ENCODE measurements at places on chromosomes 4 and X. TPM values are rescaled to one million over a fixed set of nuclear protein-coding genes. Genes with fewer than 3 reads are reported as not detected.

GRCh38 chr4:150123087-150123486, 44.8 kb downstream of the DCLK2 start:
- DNase-seq: no peak

DNA sequence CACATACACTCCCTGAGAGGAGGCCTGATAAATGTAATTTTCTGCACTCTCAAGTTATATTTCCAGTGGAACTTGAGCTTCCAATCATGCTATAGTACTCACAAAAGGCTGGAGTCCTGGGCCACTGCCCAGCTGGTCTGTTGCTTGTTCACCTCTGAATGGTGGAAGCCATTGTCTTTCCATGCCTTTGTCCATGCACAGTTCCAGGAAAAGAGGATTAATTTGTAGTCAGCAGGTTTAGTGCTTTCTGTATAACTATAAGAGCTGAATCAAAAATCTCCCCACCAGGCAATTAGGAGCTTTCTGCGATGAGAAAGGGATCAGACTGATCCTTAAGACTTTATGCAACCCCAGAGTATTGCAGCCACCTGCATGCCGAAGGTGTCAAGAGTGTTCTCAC, 195.4 kb upstream of the PGRMC2 start:
- no peak for DNase-seq

TECRL gene
- polyA plus RNA-seq: 65.5 TPM

DNA sequence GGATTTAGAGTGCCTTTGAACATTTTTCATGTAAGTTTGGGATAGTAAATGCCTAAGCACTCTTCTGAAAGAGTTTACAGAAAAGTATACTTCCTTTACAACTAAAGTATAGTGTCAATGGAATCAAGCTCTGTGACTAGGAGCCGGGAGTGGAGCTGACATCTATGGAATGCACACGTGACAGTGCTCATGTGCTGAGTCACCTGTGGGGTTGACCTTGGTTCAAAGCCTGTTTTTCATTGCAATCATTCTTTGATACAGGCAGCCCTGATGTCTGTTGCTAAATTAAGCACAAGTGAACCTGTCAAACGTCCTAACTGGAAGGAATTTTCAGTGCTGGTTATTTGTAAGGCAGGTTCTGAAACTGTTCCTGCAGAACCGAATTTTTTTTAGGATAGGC, 82.5 kb downstream of the GPAT3 start:
- DNase-seq: no peak

DNA sequence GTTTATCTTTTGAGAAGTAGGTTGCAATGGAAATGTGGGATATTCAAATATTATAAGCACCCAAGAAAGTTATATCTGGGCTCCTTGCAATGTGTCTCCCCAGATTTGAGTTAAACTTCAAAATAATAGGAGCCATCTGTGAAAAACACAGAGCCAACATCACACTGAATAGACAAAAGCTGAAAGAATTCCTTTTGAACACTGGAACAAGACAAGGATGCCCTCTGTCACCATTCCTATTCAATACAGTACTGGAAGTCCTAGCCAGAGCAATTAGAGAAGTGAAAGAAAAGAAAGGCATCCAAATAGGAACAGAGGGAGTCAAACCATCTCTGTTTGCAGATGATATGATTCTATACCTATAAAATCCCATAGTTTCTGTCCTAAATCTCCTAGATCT, 114.3 kb upstream of the IL1RAPL1 start:
- DNase-seq: no peak

All from hindlimb muscle (tissue), 1 donor.